ENCODE measurements at places on chromosomes 16 and 17.
A peak's percentile ranks its signal among the peaks of the same experiment; 100 is the strongest.

GRCh38 chr17:38748149-38748891 is at the start of gene PCGF2:
Gene PCGF2, minus strand, starts transcription at chr17:38748336. Its CDS starts 7,934 bp downstream, at chr17:38740402.
- peak; percentile 88 for DNase-seq

DNA sequence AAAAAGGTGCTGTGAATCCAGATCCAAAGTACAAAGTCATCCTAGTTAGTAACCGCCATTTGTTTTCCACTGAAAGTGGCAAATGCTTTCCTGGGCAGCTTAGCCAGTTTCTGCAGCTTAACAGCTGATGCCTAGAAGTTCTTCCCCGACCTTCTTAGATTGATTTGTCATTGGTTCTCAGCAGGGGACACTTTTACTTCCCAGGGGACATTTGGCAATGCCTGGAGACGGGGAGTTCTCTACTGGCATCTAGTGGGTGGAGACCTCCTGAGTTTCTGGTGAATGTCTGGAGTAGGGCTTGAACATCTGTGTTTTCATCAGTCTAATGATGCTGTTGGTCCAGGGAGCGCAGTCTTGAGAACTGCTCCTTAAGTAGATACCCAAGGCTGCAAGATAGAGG is 7.6 kb downstream of the DNAJA3 start:
- DNase-seq, result no peak

- peak; percentile 79 for DNase-seq
These were observed 7.2 kb downstream of the DLX3 start for GRCh38 chr17:49987681-49988441.

DNA sequence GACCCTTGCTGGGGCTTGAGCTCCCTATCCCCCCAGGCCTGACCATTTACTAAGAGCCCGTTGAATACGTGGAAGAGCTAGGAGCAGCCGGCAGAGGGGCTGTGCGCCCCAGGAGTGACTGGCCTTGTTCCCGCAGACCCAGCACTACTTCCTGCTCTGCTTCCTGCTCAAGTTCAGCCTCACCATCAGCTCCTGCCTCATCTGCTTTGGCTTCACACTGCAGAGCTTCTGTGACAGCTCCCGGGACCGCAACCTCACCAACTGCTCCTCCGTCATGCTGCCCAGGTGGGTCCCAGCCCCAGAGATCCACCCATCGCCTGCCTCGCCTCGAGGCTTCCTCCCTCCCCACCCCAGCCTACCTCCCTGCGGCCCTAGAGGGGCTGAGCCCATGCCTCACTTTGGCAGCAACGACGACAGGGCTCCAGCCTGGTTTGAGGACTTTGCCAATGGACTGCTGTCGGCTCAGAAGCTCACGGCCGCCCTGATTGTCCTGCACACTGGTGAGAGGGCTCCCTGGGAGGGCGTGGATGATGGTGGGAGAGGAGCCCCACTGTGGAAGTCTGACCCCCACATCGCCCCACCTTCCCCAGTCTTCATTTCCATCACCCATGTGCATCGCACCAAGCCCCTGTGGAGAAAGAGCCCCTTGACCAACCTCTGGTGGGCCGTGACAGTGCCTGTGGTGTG is 17.2 kb downstream of the CASKIN2 start:
- no peak for DNase-seq

All from NCI-H1694 treated with DMSO at 0.1 percent for 48 hours (cell line).